ENCODE measurements at places on chromosomes 1 and 21.

DNA sequence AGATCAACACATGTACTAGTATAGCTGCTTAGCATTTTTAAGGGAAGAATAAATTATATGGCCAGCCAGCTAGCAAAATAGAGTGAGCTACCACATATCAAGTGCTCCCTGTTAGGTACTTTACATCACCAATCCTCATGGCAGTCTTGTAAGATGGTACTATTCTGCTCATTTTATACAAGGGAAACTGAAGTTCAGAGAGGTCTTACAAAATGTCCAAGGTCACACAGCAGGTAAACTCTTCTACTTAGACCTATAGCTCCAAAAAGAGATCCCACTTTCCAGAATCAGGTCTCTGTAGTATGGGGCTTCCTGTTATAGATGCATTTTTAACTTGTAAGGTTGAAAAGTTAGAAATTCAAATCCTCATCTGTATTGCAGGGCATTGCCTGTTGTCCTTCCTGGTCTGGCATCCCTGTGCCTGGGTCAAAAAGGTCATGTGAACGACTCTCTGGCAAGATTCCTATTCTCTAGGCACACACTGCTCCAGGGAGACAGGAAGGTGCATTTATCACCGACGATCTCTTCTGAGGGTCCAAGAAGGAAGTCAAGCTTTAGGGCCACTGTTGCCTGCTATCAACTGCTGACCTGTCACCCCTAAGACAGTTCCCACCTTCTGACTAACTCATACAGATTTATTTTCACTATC lies 41.1 kb downstream of the TRIT1 start:
- no peak for DNase-seq

GRCh38 chr1:101507547-101507971 lies 270.7 kb downstream of the S1PR1 start:
- no peak for DNase-seq

- no peak for DNase-seq
Measured at GRCh38 chr21:26093122-26093521, 77.4 kb downstream of the APP start.

DNA sequence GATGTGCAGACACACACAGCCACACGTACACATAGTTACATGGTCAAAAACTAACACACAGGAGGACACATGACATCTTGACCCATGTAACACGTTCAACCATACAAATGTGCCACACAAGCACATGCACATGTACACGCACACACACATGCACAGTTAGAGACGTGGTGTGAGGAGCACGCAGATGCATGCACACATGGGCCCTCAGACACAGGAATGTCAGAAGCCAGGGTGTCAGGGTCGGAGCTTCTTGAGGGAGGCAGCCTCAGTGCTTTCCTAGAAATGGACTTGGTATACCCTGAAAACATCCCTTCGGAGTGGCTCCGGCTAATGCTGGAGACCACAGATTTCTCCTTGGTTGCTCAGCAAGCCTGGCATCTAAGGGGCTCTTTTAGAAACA lies 114.3 kb downstream of the DMRTB1 start:
- DNase-seq, result no peak

- DNase-seq, result no peak
Measured at GRCh38 chr1:32485554-32486255, 20.8 kb downstream of the ZBTB8B start.

DNA sequence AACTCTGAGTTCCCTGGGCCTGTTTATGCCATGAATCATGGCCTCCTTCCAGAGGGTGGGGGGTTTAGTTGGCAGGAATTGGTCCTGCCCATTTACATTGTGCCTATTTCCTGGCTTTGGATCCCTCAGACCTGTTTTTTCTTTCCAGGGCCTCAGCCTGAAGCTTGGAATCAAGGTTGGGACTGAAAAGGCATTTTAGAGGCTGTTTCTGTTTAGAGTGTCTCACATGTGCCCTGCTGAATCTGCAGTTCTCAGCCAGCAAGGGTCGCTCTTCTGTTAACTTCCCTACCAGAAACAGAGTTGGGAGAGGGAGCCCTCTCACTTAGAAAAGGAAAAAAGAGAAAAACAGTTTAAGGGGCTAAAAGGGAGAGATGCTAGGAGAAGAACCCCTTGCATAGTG lies 191.1 kb downstream of the PTPRC start:
- DNase-seq, result no peak

DNA sequence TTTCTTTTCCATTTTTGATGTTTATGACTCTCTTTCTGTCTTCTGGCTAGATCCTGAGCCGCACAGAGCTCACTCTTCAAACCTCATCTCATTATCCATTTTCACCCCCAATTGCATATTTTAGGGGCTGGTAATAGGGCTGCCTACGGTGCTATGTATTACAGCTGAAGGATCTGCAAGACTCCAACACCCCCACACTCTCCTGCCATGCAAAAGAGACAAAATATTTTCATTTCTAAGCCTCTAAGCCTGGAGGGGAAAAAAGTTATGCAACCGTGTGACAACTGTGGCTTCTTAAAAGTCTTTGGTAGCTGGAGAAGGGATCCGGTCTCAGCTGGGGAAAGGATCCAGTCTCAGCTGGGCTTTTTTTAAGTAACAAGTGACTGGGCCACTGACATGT lies 311.6 kb downstream of the NPHP4 start:
- no peak for DNase-seq

- DNase-seq, result no peak
Measured at GRCh38 chr1:99407018-99407417, 142.7 kb downstream of the PLPPR4 start.

DNA sequence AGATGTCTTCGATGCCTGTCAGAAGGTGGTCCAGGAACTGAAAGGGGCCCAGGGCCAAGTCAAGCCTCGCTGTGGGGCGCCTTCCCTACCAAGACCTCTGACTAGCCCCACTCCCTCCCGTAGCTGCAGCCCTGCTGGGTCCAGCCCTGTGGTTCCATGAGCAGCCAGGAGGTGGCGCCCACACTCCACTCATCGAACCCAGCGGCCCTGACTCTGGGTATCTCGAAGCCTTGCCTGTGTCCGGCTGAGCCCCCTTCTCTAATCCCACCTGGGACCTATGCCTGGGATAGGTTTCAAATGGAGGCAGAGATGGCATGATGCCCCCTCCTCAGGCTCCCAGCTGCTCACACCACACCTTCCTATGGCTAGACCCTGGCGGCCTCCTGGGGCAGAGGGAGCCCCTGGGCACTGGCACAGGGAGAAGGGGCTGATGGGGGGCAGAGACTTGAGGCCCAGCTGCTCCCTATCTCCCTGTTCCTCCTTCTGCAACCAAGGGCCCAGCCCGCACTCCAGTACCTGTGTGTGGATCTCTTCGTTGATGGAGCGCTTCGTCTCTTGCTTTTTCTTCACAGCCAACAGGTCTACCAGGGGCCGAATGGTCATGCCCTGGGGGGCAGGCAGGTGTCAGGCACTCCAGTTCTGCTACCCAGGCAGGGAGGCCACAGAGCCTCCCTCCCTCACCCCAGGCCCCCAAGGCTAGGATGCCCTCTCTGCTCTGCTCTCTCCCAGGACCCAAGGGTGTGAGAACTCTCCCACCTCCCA lies 52.0 kb downstream of the SLC9A1 start:
- DNase-seq, result peak; percentile 96

DNA sequence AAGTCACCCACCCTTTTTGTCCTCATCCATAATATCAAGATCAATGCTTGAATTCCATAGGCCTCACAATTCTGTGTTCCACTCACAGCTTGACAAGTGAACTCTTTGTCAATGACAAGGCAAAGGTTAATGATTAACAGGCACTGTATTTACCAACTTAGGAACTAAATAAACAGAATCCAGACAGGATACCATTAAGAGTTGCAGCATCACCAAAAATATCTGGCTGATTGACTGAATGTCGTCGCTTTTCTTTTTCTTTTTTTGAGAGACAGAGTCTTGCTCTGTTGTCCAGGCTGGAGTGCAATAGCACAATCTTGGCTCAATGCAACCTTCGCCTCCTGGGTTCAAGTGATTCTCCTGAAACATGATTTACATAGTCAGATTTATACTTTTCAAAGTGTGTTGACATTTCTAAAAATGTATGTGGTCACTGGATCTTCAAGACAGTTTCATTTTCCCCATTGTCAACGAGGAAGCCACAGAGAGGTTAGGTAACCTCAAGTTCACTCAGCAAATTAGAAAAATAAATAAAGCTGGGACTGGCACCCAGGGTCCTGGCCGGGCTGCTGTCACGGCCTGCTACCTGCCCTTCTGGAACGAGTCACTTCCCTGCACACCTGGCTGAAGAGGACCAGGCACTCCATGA lies 81.0 kb downstream of the PDE9A start:
- peak; percentile 68 for DNase-seq

GRCh38 chr1:87834941-87835340 lies 506.3 kb downstream of the LMO4 start:
- no peak for DNase-seq

DNA sequence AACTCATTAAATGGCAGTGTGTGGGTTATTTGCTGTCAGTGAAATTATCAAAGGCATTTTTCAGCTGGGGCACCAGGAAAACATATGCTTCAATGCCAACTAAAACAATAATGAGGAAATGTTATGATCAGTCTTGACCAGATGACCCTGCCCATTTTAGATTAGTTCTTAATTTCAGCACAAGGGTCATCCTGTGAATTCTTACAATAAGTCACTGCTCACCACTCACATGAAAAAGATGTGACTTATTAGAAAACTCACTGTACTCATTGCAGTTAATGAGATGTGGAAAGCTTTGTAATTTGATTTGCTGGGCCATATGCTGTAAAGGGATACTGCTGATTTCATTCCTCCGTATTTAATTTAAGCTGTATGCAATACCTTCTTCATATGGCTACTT lies 178.5 kb upstream of the LMO4 start:
- no peak for DNase-seq

DNA sequence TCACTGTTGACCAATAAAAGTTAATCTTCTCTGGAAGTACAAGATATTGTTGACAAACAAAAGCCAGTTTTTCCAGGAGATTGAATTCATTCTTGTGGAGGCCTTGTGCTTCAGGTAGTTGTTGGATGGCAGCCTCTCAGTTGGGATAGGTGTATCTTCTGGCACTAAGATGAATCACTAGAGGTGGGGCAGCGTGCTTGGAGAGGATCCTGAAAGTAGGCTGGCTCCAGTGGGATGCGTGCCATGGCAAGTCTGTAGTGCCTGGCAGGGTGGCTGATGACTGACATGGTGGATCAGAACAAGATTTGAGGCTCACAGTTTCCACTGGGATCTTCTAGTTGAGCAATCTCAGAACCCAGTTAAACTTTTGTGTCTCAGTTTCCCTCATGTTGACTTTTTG lies 2.4 kb downstream of the VPS13D start:
- no peak for DNase-seq

- no peak for DNase-seq
Measured at GRCh38 chr1:96515925-96516324, 205.7 kb upstream of the PTBP2 start.

- DNase-seq, result no peak
Measured at GRCh38 chr1:3597599-3597964, 13.7 kb downstream of the MEGF6 start.

DNA sequence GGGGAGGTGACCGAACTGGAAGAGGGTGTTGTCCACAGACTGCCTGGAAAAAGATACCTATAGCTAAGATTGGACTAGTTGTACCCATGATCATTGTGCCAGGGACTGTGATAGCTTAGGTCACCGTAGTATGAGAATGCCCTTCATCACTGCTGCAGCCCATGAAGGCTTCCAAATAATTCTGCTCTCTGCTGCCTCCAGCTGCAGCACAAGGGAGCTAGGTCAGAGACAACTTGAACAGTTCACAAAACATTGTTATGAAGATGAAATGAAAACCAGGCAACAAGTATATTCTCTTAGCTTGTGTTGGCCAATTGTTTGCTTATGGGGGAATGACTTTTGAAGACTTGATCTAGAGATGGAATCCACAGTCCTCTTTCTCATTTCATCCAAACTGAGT lies 246.7 kb downstream of the MRPL39 start:
- DNase-seq, result no peak

DNA sequence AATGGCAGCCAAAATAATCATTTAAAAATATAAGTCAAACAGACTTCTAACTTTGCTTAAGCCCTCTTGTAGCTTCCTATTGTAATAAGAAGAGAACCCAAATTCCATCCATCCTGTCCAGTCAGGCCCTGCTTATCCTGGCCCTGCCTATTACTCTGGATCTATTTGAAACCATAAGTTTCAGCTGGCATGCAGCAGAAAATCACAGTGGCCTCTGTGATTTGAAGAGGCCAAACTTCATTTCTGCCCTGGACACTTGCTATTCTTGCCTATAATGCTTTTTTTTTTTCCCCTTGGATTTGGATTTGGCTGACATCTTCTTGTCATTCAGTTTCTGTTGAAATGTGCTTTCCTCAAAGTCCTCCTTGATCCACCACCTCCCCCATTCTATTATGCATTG lies 642.8 kb downstream of the USP25 start:
- DNase-seq, result no peak

DNA sequence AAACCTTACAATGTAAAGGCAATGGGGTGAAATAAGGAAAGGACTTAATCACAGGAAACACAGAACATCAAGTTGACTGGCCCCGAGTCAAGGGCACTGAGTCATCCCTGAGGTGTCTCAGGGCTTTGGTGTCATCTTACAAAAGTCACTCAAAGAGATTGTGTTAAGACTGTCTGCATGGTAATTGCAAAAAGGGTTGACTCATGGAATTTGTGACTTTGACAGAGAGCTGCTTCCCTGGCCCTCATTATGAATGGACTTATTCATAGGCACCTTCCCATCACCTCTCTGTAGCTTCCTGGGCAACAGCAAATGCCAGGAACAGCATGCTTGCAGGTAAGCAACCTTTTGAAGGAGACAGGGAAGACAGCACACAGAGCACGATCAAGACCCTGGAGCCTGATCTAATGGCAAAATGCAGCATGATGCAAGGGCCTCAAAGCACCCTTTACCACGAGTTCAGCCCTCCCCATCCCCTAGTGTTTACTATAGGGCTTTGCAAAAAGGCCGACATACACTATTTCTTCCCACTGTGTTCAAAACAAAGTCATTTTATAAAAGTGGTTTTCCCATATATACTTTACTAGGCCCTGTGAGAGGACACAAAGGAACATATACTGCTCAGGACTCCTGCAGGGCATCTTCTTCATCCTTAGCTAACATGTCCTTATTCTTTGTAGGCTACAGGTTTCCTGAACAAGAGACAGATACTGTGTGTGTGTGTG lies 17.1 kb downstream of the ZP4 start:
- DNase-seq, result no peak

DNA sequence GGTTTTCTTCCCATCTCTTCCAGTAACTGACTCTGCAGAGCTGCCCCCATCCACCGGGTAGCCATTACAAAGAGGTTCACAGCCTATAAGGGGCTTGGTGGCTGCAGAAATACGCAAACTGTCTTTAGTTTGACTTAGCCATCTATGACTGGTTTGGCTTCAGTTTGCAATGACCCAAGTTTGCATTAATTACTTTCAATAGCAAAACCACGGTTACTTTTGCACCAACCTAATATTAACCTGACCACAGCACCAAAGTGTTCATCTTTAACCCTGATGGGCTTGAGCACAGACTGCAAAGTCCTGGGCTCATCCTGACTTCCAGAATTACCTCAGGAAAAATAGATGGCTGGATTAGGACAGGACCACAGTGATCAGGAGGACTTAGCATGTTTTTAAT lies 2.2 kb upstream of the HAO2 start:
- no peak for DNase-seq

- DNase-seq, result peak; percentile 93
Measured at GRCh38 chr1:11979851-11980675, at the start of gene MFN2. Gene MFN2 (plus strand): TSS chr1:11980444. CDS start chr1:11989169, 8,725 bp downstream.

GRCh38 chr1:84674021-84674420 lies 16.2 kb downstream of the SSX2IP start:
- no peak for DNase-seq

- DNase-seq, result no peak
Measured at GRCh38 chr1:110135246-110135645, 15.0 kb upstream of the SLC6A17 start.

- no peak for DNase-seq
Measured at GRCh38 chr1:93631626-93632365, 49.8 kb downstream of the BCAR3 start.

- DNase-seq, result no peak
Measured at GRCh38 chr1:208808301-208808700, 564.1 kb upstream of the PLXNA2 start.

All from HuH-7.5 (cell line).